ENCODE measurements at places on chromosomes 16 and 17.

DNA sequence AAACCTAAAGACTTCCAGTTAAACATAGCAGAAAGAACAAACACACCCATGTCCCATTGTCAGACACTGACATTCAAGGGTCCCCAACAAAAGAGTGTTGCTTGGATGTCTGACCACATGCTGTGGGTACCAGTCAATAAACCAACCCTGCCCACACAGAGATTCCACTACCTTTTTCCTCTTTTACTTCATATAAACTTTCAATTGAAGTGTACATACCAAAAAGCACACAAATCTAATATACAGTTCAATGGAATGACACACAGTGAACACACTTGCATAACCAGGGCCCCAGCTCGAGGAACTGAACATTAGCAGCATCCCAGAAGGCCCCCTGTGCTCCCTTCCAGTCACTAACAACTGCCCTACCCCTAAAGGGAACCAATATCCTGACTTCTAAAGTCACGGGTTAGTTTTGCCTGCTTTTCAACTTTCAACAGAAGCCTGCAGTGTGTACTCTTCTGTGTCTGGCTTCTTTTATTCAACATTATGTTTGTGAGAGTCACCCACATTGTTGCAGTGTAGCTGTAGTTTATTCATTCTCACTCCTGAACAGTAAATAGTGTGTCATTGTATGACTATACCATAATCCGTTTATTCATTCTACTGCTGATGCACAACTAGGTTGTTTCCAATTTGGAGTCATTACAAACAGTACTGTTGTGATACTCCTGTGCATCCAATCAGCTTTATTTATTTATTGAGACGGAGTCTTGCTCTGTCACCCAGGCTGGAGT lies 18.0 kb downstream of the CFDP1 start:
- no peak for DNase-seq

DNA sequence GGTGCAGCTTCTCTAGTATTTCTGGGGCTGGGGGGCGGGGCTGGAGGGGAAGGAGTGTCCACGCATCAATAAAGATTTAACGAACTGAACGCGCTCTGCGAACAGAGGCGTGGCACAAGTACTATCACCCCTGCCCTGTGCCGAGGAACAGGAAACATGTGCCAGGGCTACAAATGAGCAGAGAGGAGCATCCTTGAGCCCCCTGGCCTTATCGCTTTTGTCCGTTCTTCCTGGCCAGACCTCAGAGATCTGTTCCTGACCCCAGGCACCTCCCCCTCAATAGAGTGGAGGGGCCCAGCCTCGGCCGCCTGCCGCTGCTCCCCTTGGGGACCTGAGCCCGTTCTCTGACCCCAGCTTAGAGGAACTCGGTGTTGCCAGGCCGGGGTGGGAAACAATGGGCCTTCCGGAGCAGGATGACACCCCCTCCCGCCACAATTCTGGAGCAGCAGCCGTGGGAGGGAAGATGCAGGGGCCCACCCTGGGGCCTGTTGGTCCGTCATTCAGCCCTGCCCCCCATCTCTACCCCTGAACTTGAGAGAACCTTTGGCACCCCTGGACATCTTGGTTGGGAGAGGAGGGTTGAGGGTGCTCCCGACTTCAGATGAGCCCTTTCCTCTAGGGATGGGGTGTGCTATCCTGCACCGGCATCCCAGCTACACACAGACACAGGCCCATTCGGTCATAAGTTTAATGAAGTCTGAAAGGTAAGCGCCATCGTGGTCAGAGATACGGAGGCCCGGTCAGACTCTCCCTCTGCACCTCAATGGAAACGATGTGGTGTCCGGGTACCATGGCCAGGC lies 1.1 kb downstream of the NAA38 start:
- DNase-seq, result no peak

DNA sequence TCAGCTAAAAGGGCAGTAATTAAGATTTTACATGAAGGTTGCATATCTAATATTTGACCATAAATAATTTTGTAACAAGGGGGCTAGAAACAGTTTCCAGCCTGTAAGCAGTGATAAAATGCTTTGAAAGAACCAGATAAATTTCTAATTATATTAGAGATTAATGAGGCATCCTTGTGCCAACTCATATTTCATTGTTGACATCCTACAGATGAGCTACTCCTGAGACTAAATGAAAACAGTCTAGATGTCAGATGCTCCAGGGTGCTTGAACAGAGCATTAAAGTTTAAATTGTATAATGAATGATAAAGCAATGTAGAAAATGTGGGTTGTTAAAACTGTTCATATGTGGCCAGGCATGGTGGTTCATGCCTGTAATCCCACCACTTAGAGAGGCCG lies 23.3 kb downstream of the IQCK start:
- no peak for DNase-seq

DNA sequence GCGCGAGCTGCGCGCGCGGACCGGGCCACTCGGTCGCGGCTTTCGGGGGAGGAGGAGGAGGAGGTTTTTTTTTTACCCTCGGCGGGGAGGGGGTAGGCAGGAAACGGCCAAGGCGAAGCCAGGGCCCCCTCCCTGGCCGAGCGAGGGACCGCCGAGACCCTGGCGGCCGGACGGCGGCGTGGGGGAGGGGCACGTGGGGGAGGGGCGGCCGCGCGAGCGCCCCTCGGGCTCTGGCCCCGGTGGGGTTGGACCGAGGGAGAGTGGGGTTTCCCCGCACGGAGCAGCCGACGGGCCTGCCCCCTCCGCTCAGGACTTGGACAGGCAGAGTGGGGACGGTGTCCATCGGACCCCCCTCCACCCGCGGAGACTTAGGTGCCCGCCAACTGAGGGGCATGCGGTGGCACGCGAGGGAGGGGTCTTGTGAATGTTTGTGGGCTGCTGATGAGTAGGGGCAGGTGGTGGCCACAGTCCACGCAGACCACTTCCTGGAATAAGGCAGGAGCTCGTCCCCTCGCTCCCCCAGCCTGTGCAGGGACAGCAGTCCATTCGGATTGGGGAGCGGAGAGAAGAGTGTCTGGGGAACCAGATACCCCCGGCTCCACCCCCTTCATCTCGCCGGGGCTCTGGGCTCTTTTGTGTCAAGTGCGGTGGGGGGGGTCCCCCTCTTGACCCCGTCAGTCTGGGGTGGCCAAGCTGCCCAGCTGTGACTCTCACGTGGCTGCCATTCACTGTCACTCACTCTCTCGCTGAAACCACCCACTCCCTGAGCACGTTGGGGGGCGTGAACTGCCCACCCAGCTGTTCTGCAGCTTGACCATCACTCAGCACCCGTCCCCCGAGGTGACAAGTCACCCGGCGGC lies 3.0 kb upstream of the CHD3 start:
- peak; percentile 27 for DNase-seq

DNA sequence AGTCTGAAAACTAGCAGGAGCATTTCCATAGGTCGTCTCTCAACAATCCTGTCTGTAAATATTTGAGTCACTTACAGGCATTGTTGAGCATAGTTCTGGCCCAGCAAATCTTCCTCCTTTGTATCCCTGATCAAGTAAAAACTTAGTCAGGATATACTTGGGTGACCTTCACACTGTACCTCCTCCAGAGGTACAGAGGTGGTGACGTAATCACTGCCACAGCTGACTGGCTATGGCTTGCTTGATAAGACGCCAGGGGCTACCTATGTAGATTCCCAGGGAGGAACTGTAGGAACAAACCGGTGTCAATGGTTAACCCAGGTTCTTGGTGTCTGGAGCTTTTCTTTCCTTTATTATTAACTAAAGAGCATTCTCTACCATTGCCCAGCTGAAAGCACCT lies at the start of gene KCNJ16:
KCNJ16 (plus strand) TSS at position 270 of the 400 bp plus-strand sequence. CDS start 56,863 bp downstream, outside the sequence.
- no peak for DNase-seq

DNA sequence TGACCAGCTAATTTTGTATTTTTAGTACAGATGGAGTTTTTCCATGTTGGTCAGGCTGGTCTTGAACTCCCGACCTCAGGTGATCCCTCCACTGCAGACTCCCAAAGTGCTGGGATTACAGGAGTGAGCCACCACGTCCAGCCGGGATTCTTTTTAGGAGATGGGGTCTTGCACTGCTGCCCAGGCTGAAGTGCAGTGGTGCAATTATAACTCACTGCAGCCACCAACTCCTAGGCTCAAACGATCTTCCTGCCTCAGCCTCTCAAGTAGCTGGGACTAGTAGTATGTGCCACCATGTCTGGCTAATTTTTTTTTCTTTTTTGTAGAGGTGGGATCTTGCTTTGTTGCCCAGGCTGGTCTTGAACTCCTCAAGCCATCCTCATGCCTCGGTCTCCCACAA lies 56.4 kb upstream of the MGAT5B start:
- no peak for DNase-seq

GRCh38 chr17:62671553-62671952 lies 44.1 kb downstream of the MRC2 start:
- DNase-seq, result no peak

Measured in stimulated activated CD8-positive, alpha-beta memory T cell treated with anti-CD3 and anti-CD28 coated beads, Interleukin-4, amount 100 ng/mL, for 4 hours (primary cell).